ENCODE measurements at places on chromosomes 7 and 10. TPM values are rescaled to one million over a fixed set of nuclear protein-coding genes. Genes with fewer than 3 reads are reported as not detected.

Gene ARHGAP22
- 1.1 TPM for total RNA-seq

Gene LOXL4
- 5.0 TPM for total RNA-seq

Gene CWF19L1
- total RNA-seq: 22.8 TPM

Gene ZSCAN25
- total RNA-seq: 11.8 TPM

Gene TMEM106B
- 33.6 TPM for total RNA-seq

Gene RAB18
- total RNA-seq: 56.3 TPM

Gene RBP3
- total RNA-seq: not detected

Gene OPN1SW
- total RNA-seq: not detected

Gene TMEM273
- 12.0 TPM for total RNA-seq

Gene INHBA
- total RNA-seq: 6.5 TPM

Gene VWDE
- total RNA-seq: 0.39 TPM

Gene MYL7
- total RNA-seq: 2.0 TPM

Gene PON1
- 0.10 TPM for total RNA-seq

Gene FBXL13
- 2.8 TPM for total RNA-seq

Gene GIMAP2
- 7.3 TPM for total RNA-seq

Gene PLA2G12B
- not detected for total RNA-seq

Data from skin of body (tissue), 3 donors.